Activated CD4-positive, alpha-beta memory T cell treated with anti-CD3 and anti-CD28 coated beads, Interleukin-2, amount 10 ng/mL, durations not matched to agents 7 days and 5 days (primary cell): ENCODE measurements at places on chromosomes 3 and 15. TPM values are rescaled to one million over a fixed set of nuclear protein-coding genes. Genes with fewer than 3 reads are reported as not detected.

- no peaks in the 10 kb centered on the region for H3K27me3 ChIP-seq
- no peak overlapping the region for H3K4me3 ChIP-seq
- DNase-seq, result no peak
- H3K4me1 ChIP-seq, result peaks cover 37% of the 10 kb centered on the region
These were observed 11.1 kb downstream of the DPH3 start for GRCh38 chr3:16253601-16254000.

DNA sequence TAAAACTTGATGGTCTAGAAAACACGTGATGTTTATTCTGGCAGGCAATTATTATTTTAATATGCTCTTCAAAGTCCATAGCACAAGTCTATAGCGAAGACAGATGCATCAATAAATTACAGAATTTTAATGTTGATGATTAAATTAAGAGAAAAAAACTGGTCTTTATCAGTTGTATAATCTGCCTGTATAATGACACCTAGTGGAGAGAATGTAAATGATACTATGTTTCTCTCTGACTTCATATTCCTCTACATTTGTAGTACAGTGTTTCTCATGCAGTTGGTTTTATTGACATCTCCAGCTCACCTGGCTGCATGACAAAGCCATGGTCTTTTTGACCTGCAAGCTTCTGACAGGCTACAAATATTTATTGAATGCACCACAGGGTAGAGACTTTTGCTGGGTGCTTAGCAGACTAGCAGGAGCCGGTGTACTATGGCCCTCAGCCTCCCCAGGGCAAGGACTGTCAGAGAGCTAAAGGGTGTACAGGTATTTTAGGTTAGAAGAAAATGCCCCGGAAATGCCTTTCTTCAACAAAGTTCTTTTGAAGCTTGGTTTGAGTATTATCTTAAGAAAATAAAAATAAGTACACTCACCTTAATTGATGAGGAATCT, 289.9 kb downstream of the GAP43 start:
- H3K27me3 ChIP-seq, result no peaks in the 10 kb centered on the region
- no peak overlapping the region for H3K27ac ChIP-seq
- H3K4me1 ChIP-seq, result no peaks in the 10 kb centered on the region
- no peak overlapping the region for H3K4me3 ChIP-seq
- no peak for DNase-seq

CPNE9 gene
- not detected for total RNA-seq

DNA sequence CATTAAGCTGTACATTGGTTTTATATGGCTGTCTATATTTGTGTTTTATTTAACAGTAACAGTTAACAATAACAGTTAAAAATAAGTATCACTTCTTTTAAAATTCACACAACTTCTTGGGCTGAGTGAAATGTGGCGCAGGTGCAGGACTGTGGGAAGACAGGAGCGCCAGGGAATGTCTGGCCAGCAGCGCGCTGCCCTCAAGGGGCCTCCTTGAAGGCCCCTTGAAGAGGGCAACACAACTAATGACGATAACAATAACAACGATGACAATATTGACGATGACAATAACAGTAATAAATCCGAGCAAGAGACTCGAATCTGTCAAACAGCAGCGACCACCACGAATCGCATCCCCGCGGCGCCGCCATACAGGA, 411 bp upstream of the PPP2R3A start:
- H3K27ac ChIP-seq, result no peak overlapping the region
- H3K4me1 ChIP-seq, result peaks cover 12% of the 10 kb centered on the region
- no peak for DNase-seq
- no peaks in the 10 kb centered on the region for H3K36me3 ChIP-seq
- H3K27me3 ChIP-seq, result peaks cover 34% of the 10 kb centered on the region

SLC9C1 gene
- total RNA-seq, result not detected

GRCh38 chr15:74865316-74865715, 7.8 kb downstream of the SCAMP2 start:
- H3K4me3 ChIP-seq, result no peak overlapping the region
- H3K36me3 ChIP-seq, result peaks cover 51% of the 10 kb centered on the region
- H3K27me3 ChIP-seq, result no peaks in the 10 kb centered on the region
- H3K4me1 ChIP-seq, result peaks cover 74% of the 10 kb centered on the region

- peaks cover 54% of the 10 kb centered on the region for H3K27me3 ChIP-seq
- no peak for DNase-seq
- H3K4me1 ChIP-seq, result peaks cover 5% of the 10 kb centered on the region
- H3K4me3 ChIP-seq, result no peak overlapping the region
- no peak overlapping the region for H3K27ac ChIP-seq
- no peaks in the 10 kb centered on the region for H3K36me3 ChIP-seq
These were observed 10.9 kb downstream of the PAQR9 start for GRCh38 chr3:142952272-142953193.

DNA sequence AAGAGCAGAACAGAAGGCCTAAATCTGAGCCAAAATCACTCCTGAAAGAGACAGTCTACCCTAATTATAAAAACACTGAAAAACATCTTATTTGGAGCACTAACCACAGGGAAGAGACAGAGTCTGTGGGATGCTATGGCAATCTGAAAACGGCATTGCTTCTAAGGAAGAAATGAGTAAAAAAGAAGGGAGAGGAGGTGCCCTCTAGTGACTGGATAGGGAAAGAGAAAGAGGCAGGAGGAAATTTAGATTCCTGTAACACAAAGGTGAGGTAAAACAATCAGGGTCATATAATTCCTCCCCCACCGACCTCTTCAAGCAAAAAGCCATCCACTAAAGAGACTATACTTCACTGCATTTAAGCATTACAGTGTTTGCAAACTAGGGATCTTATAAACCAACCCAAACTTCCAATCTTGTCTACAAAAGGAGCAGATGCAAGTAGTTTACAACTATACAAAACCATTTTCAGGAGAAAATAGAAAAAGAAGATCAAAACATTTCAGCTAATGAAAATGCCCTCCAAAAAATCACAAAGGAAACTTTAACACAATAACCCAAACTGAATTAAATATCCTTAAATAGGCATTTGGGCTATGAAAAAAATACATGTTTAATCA, 32.6 kb downstream of the HACD2 start:
- H3K4me1 ChIP-seq, result no peaks in the 10 kb centered on the region
- no peak overlapping the region for H3K4me3 ChIP-seq
- H3K36me3 ChIP-seq, result peaks cover 6% of the 10 kb centered on the region
- no peak overlapping the region for H3K27ac ChIP-seq
- DNase-seq, result no peak
- H3K27me3 ChIP-seq, result no peaks in the 10 kb centered on the region

DNA sequence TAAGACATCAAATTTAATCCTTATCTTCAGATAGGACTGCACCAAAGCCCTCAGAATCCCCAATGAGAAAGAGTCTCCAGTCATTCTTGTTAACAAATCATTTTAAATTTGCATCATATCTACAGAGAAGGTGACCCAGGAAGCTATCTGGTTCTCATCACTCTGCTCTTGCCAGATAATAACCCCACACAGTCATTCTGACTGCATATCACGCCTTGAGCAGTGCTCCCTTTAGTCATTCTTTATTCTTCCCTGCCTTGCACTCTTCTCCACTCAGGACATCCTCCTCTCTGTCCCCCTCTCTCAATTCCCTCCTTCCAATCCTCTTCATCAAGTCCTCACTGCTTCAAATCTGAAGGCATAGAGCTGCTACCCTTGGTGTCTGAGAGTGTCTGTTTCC, 83.7 kb upstream of the COL6A6 start:
- peaks cover 3% of the 10 kb centered on the region for H3K27me3 ChIP-seq
- no peaks in the 10 kb centered on the region for H3K4me1 ChIP-seq
- no peaks in the 10 kb centered on the region for H3K36me3 ChIP-seq
- no peak for DNase-seq

DNA sequence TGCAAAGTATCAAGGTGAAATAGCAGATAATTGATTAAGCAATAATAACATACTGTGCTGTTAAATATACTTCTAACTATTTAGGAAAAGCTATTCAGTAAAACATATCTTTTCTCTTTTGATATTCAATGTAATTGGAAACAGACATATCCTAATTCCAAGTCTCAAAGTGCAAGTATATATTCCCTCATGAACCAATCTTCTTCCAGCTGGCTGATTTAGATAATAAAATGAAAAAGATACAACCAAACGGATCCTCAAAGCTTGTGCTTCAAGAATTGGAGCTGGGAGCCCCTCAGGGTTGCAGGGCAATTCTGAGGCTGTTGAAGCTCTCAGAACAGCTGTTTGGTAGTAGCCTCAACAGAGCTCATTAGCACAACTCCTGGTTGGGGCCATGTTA, 236.6 kb downstream of the ZIC1 start:
- no peak for DNase-seq
- no peaks in the 10 kb centered on the region for H3K4me1 ChIP-seq
- no peaks in the 10 kb centered on the region for H3K27me3 ChIP-seq
- no peak overlapping the region for H3K27ac ChIP-seq

GRCh38 chr3:195699860-195700259, 20.9 kb upstream of the MUC20 start:
- no peak overlapping the region for H3K4me3 ChIP-seq
- H3K27ac ChIP-seq, result no peak overlapping the region
- DNase-seq, result no peak
- no peaks in the 10 kb centered on the region for H3K27me3 ChIP-seq

DNA sequence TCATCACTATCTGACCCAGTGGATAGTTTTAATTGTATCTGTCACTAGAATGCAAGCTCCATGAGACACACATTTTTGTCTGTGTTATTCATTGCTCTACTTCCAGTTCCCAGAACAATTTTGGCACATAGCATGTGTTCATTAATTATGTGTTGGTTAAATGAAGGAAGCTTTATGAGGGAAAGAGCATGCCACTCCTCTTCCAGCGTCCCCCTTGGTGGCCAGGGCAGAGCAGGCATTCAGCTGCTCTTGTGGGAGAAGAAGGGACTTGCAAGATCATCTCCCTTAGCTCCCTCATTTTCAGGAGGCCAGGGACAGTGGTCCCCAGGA, 489 bp upstream of the GALNT15 start:
- H3K27me3 ChIP-seq, result peaks cover 29% of the 10 kb centered on the region
- no peaks in the 10 kb centered on the region for H3K4me1 ChIP-seq
- no peak overlapping the region for H3K27ac ChIP-seq

GRCh38 chr3:162994165-162994564, 1497.6 kb downstream of the OTOL1 start:
- H3K4me3 ChIP-seq, result no peak overlapping the region
- no peaks in the 10 kb centered on the region for H3K36me3 ChIP-seq
- no peaks in the 10 kb centered on the region for H3K4me1 ChIP-seq
- no peak for DNase-seq

DNA sequence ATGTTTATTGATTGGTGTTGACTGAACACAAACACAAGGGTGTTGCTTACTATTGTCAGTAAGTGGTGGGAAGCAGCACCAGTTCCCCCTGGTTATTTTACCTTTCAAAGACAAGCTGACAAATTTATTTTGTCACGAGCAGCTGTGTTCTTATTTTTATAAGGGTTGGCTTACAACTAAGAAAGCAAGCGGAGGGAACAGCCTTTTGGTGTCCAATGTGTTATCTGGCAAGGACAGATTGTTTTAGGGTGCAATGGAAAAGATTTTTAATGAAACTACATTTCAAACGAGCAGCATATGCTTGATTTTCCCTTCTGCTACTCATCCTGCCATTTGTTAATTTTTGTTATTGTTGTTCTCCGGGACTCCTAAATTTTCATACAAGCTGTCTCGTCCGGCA, 920.6 kb upstream of the CFAP20DC start:
- no peak overlapping the region for H3K4me3 ChIP-seq
- no peak for DNase-seq
- no peaks in the 10 kb centered on the region for H3K4me1 ChIP-seq
- H3K27me3 ChIP-seq, result no peaks in the 10 kb centered on the region
- H3K27ac ChIP-seq, result no peak overlapping the region

GRCh38 chr15:78739206-78739605, 72.1 kb downstream of the ADAMTS7 start:
- no peak overlapping the region for H3K4me3 ChIP-seq
- DNase-seq, result peak; percentile 12
- H3K27me3 ChIP-seq, result peaks cover 11% of the 10 kb centered on the region
- H3K27ac ChIP-seq, result no peak overlapping the region

ATP2B2 gene
- not detected for total RNA-seq

DNA sequence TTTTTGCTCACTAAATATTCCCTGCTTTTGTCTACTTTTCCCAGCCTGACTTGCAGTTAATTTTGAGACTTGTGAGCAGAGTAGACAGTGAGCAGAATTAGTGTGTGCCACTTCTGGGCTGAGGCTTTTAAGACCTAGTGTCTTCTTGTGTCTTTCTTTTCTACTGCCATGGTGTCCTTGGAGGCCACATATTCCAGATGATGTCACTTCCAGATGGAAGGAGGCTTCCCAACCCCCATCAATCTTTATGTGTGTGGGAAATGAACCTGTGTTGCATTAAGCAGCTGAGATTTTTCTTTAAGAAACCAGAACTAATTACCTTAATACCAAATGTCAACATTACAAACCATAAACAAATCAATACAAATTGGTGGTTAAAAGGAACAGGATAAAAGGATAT, 774.7 kb upstream of the ROBO1 start:
- H3K27me3 ChIP-seq, result no peaks in the 10 kb centered on the region
- no peaks in the 10 kb centered on the region for H3K4me1 ChIP-seq
- H3K36me3 ChIP-seq, result no peaks in the 10 kb centered on the region
- no peak for DNase-seq
- no peak overlapping the region for H3K27ac ChIP-seq
- H3K4me3 ChIP-seq, result no peak overlapping the region

UBE2Q2 gene
- 49.6 TPM for total RNA-seq

- no peaks in the 10 kb centered on the region for H3K36me3 ChIP-seq
- no peak for DNase-seq
- no peaks in the 10 kb centered on the region for H3K27me3 ChIP-seq
These were observed 628.3 kb downstream of the ROBO1 start for GRCh38 chr3:79139395-79140068.

DNA sequence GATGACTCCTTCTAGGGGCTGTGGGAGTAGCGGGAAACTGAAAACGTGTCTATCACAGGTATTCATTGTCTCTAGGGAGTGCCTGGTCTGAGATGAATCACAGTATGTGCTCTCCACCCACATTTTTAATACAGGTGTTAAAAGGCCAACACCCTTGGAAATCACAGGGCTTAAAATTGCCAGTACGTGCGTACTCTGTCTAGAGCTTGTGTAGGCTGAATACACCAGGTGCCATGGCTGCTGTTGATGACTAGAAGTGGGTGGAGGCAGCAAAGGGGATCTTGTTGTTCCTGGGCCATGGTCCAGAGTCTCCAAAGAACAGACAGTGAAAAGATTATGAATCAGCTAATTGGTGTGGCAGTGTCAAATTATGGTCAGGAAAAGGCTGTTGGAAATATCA, 35.1 kb upstream of the P3H2 start:
- H3K27me3 ChIP-seq, result no peaks in the 10 kb centered on the region
- no peaks in the 10 kb centered on the region for H3K4me1 ChIP-seq
- DNase-seq, result no peak
- H3K4me3 ChIP-seq, result no peak overlapping the region
- H3K36me3 ChIP-seq, result no peaks in the 10 kb centered on the region
- H3K27ac ChIP-seq, result no peak overlapping the region

FEZF2 gene
- total RNA-seq, result not detected

SPESP1 gene
- total RNA-seq, result 1.1 TPM

LRRC31 gene
- total RNA-seq, result not detected

SYNPR gene
- not detected for total RNA-seq

GRCh38 chr3:156682501-156682900, 8.1 kb downstream of the TIPARP start:
- no peak overlapping the region for H3K4me3 ChIP-seq
- no peaks in the 10 kb centered on the region for H3K27me3 ChIP-seq
- no peak for DNase-seq
- H3K36me3 ChIP-seq, result peaks cover 74% of the 10 kb centered on the region
